ENCODE measurements at places on chromosomes 6 and 20. TPM values are rescaled to one million over a fixed set of nuclear protein-coding genes. Genes with fewer than 3 reads are reported as not detected.

Gene APOM
- total RNA-seq = 3.1 TPM

GRCh38 chr6:16252686-16253299 is 14.4 kb downstream of the GMPR start:
- DNase-seq = no peak

DNA sequence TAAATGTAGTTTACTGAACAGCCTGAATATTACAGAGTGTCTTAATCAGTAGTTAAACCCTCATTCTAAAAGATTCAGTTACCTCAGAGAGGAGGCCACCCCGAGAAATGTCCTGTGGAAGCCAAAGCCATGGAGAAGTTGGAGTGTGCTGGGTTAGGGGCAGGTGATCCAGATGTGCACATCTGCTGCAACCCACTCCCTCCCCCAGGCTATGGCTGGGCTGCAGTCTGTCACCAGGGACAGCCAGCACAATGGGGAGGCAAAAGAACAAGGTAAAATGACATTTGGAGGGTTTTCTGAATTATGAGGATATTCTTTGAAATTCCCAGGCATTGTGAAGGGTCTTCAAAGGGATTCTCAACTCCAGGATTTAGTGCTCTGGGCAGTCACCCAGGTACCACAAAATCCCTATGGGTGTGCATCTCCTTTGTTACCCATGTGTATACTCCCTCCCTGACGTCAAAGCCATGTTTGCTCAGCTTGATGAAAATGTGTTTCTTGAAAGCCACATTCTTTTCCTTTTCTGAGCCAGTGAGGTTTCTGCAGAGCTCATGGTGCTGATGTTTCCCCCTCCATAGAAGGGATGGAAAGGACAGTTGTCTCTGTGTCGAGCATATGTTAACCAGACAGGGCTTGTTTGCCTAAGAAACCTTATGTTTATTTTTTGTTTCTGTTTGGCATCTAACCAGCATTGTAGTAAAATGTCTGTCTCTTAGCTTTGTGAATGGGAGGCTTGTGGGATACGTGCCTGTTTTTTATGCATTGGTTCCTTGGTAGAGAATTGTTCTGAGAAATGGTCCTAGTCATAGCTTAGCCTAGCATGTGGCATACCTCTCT is 212.3 kb upstream of the TBX18 start:
- no peak for DNase-seq

DNA sequence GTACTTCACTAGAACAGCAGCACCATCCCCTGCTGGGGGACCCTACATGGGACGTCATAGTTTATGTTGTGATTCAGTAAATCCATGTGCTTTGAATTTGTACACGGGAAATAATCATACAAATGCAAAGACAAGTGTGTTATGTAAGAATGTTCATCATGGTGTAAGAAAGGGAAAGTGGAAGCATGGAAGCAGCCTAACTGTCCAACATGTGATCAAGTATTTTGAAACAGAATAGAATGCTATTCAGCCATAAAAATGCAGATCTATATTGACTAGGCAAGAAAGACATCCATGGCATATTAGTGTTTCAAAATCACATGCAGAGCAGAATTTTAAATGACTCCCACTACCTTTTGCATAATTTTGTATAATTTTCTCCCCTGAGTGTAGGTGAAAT is 117.6 kb downstream of the F13A1 start:
- no peak for DNase-seq

DNA sequence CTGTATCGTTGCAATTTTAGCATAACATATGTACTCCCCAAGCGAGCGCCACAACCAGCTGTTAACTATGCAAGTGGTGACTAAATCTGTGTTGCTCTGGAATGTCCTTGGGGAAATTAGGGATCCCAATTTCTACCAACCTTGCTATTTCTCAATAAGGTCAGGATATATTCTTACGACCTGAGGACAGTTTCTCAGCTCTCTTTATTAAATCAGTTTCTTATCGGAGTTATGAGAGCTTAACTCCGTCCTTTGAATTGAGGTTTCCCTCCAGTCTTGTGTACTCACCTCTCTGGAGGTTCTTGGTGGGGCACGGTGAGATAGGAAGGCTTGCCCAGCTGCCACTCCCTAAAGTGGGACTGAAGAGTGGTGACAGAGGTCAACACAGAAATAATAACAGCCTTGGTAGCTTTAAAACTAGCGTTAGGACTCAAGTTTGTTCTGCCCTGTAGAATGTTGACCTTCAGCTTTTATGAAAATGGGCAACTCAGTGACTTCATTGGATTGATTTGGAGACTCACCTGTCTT is 694 bp downstream of the MRPS18B start:
- no peak for DNase-seq

- DNase-seq = no peak
Measured at GRCh38 chr6:11484441-11484840, 53.1 kb upstream of the TMEM170B start.

Gene PRSS35
- 0.66 TPM for total RNA-seq

Gene HAO1
- total RNA-seq = not detected

GRCh38 chr20:1402149-1402548 is 9.3 kb upstream of the FKBP1A start:
- no peak for DNase-seq

- no peak for DNase-seq
Measured at GRCh38 chr20:53901064-53901463, 169.3 kb downstream of the BCAS1 start.

GRCh38 chr6:28726569-28727309 is 197.0 kb downstream of the TRIM27 start:
- DNase-seq = no peak

DNA sequence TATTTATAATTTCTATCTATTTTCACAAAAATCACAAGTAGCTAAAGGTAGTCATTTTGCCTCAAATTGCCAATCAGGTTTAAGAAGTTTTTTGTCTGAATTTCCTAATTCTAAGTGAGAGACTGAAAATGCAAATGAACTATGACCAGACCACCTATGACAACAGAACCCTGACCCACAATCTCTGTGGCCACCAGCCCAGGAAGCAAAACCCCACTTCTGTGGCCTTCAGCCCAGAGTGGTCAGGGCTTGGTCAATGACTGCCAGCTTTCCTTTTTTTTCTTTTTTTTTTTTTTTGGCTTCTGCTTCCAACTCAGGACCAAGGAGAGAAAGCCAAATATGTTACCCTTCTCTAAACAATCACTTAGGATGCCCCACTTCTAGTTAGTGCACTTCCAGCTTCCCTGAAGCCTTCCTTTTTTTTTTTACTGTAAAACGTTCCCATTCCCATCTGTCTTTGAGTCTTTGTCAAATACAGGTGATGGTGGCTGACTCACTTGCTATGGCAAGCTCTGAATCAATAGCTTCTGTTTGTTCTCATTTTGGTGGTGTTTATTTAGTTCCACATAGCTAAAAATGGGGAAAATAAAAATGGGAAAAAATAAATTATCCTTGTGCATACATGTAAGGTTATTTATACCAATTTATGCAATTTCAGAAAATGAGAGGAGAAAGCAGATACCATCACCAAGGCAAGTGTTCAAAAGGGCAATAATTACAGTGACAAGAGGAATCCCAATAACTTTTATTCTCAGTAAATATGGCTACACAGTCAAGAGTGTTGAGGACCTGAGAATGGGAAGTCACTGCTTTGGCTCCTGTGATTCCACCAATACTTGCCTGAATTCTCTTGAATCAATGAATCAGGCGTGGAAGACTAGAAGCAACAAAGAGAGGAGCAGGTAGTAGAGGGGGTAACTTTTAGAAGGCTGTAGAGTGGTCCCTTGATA is 170.3 kb upstream of the PDE7B start:
- no peak for DNase-seq

DNA sequence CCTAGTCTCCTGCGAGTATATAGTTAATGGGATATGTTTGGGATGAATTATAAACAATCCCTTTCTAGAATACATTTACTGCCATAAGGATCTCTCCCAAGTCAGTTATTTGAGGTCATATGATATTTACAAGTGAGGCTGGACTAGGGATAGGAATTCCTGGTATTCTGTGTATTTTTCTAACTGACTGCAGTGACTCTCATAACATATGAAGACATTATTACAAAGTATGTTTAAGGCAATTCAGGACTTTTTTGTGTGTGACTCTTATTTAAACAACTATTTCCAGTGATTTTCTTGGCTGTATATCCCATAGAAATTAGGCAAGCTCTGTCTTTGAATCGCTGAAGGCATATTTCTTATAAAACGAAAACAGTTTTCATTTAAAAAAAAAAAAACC is 18.4 kb upstream of the TNFAIP3 start:
- no peak for DNase-seq

Gene MOG
- total RNA-seq = not detected

Gene ME1
- total RNA-seq = 12.0 TPM
